ENCODE measurements at places on chromosomes 7 and 10. TPM values are rescaled to one million over a fixed set of nuclear protein-coding genes. Genes with fewer than 3 reads are reported as not detected.

Gene PDZD7
- 95.8 TPM for polyA plus RNA-seq

DNA sequence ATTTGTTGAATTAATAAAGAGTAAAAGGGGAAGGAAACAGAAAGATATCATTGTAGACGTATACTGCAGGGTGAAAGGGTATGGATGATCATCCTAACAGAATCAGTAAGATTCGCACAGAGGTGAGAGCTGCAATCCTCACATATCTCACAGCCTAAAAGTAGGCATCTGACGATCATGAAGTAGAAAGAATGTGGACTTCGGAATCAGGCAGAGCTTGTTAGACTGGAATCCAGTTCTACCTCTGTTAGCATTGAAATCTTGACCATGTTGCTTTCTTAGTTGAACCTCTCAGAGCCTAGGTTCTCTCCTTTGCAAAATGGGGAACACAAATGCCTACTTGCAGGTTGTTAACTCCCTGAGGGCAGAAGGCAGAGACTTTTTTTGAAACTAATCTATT lies 320.0 kb upstream of the C7orf33 start:
- no peak for DNase-seq

- no peak for DNase-seq
Measured at GRCh38 chr10:104098358-104098925, 12.8 kb upstream of the COL17A1 start.

GRCh38 chr10:20265146-20265545 lies 448.9 kb downstream of the PLXDC2 start:
- DNase-seq, result no peak

DNA sequence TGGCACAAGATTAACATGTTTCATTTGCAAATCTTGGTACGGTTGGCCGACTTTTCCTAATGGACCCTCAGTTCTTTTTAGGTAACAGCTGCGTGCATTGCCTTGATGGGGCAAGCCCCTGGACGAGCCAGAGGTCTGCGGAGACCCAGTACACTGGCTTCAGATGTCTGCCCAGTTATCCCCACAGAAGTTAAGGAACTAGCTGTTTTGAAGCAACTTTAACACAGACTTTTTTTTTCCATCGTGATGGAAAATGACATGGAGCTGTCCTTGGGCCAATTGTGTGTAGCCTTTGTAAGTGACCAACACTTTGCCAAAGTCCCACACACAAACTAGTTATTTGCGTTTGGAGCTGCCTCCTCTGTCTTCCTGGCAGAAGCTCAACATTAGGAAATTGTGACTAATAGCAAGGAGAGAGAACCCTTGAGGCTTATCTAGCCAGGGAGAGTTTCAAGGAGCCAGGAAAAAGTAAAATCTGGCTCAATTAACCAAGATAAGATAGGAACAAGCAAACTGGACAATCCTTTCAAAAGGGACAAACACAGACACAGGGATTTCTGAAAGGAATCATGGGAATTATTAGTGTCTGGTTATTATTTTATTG lies 99.6 kb upstream of the BMPER start:
- no peak for DNase-seq

Data from large intestine (tissue), 12 donors.